ENCODE measurements at places on chromosomes 2 and 18.

GRCh38 chr18:5747678-5748077 lies 147.6 kb downstream of the TMEM200C start:
- no peak for DNase-seq

- DNase-seq = peak; percentile 12
Observed at GRCh38 chr2:155223781-155224406, 525.4 kb downstream of the KCNJ3 start.

DNA sequence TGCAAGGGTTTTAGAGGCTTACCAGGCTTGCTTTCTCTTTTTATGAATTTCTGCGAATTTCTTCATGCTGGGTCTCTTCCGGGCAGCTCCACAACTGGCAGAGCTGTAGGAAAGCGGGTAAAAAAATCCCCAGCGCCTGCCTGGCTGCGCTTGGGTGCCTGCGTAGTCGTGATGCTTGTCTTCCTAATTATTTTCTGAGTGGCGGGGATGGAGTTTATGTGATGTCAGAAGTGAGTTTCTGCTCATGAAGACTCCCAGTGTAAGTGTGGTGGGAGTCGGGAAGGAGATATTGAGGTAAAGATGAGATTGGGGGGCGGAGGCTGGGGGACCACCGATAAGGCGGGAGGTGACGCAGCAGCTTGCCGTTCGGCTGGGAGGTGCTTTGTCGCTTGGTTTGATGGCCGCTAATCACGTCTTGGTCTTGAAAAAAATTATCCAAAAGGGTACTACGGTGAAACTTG lies 229.8 kb downstream of the LDLRAD4 start:
- no peak for DNase-seq

GRCh38 chr18:69889009-69889408 lies 58.7 kb downstream of the CD226 start:
- no peak for DNase-seq

DNA sequence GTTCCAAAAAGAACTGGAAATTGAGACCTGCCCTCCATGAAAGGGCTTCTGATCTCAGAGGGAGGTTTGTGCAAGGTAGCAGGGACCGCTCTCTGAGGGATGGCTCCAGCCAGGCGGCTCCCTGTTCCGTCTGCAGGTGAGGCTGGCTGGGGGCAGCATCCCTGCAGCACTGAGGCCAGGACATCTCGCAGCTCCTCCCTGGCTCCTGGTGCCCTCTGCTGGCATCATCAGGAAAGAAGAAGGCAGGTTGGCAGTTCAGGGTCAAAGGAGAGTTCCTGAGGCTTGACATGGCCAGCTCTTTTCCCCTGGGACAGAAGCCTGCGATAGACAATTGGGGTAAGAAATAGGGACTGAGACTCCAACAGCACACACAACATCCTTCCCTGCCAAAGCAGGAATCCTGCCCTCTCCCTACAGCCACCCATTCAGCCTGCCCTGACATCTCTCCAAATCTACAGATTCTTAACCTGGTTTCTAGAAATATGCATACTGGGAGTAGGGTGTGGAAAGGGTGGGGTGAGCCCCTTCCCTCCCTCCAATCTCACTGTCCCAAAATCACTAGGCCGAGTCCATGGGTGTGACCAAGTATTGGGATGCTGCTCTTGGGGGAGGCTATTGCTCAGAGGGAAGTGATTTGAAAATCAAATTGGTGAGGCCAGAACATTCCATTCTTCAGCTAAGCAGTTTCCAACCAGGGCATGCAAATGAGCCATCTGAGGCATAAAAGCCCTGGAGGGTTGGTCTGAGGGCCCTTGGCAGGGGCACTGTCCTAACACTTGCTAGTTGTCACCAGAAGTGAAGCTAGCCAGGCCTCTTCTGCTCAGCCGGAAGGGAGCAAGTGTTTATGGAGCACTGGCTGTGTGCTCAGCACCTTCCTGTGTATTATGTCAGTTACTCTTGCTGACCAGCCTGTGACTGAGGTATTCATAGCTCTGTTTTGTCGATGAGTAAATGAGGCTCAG lies 185.4 kb downstream of the TFCP2L1 start:
- peak; percentile 70 for DNase-seq

- DNase-seq = no peak
Observed at GRCh38 chr2:69846182-69847067, 17.0 kb downstream of the GMCL1 start.

DNA sequence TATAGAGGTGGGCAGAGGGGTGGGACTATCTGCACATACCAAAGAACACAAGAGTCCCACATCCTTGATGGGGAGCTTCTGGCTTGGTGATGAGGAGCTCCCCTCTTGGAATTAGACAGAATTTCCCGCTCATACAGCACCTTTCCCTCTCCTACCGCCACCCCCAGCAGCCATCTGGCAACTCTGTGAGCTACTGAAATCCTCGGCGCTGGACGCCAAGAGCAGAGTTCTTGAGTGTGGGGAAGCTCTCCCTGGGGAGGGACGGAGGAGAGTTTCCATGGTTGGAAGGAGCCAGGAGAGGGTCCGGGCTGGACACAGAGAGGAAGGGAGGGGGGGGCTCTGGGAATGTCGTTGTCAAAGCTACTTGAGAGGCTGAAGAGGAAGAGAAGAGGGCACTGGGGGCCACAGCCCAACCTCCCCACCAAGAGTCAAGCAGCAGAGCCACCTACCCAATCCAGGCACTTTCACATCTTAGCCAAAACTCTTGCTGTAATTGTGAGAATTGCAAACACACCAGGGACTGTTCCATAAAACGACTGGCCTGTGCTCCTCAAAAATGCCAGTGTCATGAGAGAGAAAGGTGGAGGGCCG lies 89.4 kb upstream of the MCFD2 start:
- DNase-seq = no peak

DNA sequence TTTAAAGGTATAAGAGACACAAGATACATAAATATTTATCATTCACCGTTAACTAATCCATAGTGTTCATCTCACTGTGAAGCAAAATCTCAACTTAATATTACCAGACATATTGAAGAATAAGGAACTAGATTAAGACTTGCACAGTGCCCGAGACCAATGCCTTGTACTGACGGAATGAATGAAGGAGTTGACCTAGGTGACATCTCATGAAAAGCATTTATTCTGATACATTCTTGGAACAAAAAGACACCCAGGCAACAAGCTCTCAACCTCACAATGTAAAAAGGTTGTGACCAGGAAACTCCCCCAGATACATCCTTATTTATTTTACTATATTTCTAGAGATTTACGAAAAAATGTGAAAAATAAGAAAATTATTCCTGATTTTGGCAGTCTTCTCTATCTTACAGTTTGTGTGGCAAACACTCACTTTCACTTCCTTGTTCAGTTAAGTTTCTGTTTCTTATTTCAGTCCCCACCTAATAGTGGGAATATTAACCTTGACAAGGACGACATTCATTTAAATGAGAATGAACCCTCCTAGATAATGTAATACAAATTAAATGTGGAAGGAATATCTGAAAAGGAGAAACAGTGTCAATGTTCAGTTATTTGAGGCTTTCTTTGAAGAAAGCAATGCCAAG lies 28.4 kb downstream of the M1AP start:
- DNase-seq = no peak

DNA sequence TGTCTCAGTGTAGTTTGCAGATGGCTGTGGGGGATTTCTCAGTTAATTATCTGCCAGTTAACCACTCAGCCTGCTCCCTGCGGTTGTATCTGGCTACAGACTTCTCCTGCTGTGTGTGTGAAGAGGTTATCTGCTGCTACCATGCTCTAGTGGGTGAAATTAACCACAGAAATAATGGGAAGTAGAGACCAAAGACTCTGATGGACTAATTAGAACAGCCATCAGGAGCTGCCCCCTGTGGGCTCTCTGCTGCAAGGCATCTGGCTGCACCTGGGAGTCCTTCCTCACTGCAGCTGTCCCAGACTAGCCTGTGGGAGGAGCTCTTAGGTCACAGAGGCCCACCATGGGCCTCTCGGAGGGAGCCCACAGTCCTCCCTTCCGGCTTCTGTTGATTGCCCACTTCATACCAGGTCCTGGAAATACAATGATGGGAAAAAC lies 66.6 kb downstream of the CTIF start:
- DNase-seq = peak; percentile 91

- DNase-seq = no peak
Observed at GRCh38 chr2:218895326-218895725, 14.7 kb downstream of the WNT10A start.

DNA sequence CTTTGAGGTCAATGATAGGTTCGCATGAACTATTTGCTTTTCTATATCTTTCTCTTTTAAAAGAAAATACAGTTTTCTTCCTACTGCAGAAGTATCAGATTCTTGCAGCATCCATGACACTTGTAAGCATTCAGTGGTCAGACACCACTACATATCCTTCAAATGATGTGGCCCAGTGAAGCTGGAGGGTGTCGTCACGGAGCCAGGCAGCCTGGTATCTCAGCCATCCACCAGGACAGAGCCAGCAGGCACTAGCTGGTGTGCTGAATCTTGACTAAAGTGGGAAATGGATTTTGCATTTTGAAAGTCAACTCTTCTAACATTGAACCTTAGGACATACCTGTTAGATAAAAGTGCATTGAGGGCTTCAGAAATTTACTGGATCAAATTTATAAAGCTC lies 5.4 kb downstream of the KLHL14 start:
- no peak for DNase-seq

- DNase-seq = peak; percentile 89
Observed at GRCh38 chr2:70887550-70888246, 48.0 kb upstream of the ATP6V1B1 start.

DNA sequence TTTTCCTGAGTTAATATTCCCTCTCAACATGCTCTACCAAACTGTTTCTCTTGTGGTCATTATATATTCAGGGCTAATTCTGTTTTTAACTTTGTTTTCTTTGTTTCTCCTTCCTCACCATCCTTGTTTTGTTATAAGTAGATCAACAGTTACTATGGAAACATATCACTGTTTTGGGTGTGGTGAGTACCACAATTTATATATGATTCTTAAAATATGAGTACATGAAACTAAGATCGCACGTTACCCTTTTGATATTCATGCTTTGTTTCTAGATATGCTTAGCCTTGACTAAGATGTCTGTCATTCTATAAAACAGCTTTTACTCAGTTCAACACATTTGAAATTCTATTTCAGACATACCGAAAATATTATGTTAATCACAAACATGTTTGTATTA lies 232.3 kb upstream of the ITGA4 start:
- no peak for DNase-seq

DNA sequence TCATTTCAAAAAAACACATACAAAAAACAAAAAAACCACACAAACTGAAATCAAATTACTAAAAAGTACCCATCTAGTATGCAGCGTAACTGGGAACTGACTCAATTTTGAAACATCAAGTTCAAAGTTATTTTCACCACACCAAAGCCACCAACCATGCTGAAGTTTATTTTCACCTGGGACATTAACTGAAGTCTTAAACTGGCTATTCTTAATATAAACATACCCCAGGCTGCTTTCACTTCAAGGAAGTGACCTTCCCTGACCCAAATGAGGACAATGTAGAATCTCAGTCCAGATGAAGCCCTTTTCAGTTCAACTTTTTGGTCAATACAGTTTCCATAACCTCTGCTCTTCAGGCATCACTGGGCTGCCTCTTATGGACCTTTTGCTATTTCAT lies 84.6 kb downstream of the PIGN start:
- DNase-seq = no peak

- DNase-seq = no peak
Observed at GRCh38 chr18:56639104-56639381, 651 bp upstream of the TXNL1 start.

GRCh38 chr18:74906184-74906583 lies 302.8 kb downstream of the PTGR3 start:
- DNase-seq = no peak

DNA sequence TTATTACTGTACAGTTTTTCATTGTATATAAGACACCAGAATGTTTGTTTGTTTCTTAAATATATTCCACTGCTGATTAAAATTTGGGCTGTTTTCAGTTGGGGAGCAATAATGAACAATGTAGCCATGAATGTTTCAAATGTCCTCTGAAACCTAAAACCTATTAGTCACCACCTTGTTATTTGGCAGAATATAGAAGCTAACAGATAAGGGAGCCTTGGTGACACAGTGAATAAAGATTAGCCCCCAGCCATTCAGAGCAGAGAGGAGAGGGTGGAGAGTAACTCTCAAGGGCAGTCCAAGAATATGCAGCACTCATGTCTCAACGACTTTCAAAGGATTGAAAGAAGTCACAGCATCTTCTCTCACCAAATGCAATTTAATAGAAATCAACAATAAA lies 43.1 kb upstream of the ATP8B1 start:
- peak; percentile 22 for DNase-seq

DNA sequence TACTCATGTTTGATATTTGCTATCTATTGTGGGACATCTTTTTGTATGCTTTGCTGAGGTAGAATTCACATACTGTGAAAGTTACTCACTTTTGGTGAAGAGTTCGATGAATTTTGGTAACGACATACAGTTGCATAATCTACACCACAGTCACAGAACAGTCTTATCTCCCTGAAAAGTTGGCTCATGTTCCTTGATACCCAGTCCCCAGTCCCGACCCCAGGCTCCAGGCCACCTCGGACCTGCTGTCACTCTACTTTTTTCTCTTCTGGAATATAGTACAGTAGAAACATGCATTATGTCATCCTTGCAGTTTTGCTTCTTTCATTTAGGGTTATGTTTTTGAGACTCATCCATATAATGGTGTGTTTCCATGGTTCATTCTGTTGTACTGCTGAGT lies 191.7 kb downstream of the FAM210A start:
- no peak for DNase-seq

DNA sequence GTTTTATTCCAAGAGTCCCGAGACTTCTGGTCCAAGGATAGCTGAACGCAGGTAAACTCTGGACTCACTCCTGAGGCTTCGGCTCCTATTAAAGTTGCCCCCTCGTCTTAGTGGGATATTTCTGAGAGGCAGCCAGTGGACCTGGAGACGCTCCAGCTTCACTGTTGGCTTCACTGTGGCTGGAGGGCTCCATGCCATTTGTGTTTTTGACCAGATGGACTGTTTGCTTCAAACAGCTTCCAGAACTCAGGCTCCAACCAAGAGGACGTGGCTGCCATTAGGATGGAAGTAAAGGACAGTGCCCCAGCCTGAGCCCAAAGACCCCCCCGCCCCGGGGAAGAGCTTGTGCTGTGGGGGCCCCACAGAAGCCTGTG lies 94.4 kb upstream of the LDAH start:
- no peak for DNase-seq

DNA sequence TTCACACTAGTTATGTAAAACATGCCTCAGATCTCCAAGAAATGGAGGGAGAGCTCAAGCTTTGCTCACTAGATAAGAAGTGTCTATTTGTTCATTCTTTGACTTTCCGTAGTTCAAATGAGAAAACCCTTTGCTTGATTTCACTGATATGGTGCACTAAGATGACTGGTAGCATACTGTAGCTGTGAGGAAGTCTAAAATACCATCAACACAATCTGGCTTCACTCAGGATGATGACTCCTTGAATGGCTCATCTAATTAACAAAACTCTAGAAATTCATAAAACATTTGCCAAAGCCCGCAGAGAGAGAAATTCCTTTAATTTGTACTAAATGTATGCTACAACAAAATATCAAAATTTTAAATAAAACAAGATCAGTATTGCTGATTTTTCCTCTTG lies 152.8 kb upstream of the STK17B start:
- no peak for DNase-seq

- DNase-seq = no peak
Observed at GRCh38 chr2:28751956-28752630, 463 bp downstream of the PPP1CB start.

- DNase-seq = no peak
Observed at GRCh38 chr2:198587741-198588140, 783.3 kb downstream of the PLCL1 start.
